ENCODE measurements at places on chromosomes 4 and X. TPM values are rescaled to one million over a fixed set of nuclear protein-coding genes. Genes with fewer than 3 reads are reported as not detected.

The DNAJB14 gene
- 14.9 TPM for total RNA-seq

The AFP gene
- not detected for total RNA-seq

The SUV39H1 gene
- total RNA-seq, result 2.3 TPM

The DCHS2 gene
- 0.07 TPM for total RNA-seq

The LDOC1 gene
- not detected for total RNA-seq

The FAM47A gene
- total RNA-seq, result not detected

The FATE1 gene
- not detected for total RNA-seq

The FGF13 gene
- 13.5 TPM for total RNA-seq

Data from gastrocnemius medialis (tissue), 4 donors.